SHP77 (cell line): ENCODE measurements at places on chromosomes 16 and 17.

DNA sequence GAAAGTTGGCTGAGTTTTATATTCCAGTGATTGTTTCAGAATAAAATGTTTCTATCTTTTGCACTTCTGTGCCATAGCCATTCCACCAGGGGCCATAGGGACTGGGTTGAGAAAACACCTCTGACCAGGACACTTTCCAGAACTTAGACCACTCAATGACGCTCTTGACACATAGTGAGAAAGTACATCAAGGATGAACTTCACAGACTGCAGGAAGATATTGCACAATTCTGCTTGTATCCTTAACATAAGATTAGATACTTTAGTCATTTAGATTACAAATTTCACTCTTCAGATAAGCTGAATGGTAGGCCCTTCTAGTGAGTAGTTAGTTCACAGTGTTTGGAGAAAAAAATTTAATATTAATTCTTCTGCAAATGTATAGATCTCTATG is 13.0 kb upstream of the MPHOSPH6 start:
- no peak for DNase-seq

- peak; percentile 8 for DNase-seq
These were observed 80.4 kb downstream of the EFCAB5 start for GRCh38 chr17:30021708-30022317.

GRCh38 chr17:1039511-1040215 is 42.7 kb downstream of the TIMM22 start:
- DNase-seq, result no peak

DNA sequence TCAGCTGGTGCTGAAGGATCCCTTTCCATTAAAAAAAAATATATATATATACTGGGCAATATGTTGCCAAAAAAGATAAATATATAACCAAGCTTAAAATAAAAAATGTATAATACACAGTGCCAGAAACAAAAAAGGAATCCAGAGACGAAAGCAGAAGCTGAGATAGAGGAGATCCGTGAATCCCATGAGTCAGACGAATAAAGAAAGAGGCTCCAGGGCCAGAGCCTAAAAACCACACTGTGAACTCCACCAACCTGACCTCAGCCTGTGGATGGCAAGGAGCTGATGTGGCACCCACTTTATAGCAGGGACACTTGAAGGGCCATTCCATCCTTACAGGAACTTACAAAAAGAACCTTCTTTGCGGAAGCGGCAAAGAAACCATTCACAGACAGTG is 34.8 kb downstream of the PITPNM3 start:
- no peak for DNase-seq

GRCh38 chr17:37605813-37606505 is 3.3 kb downstream of the SYNRG start:
- DNase-seq, result no peak

- no peak for DNase-seq
These were observed 841 bp downstream of the C16orf89 start for GRCh38 chr16:5064915-5065314.

DNA sequence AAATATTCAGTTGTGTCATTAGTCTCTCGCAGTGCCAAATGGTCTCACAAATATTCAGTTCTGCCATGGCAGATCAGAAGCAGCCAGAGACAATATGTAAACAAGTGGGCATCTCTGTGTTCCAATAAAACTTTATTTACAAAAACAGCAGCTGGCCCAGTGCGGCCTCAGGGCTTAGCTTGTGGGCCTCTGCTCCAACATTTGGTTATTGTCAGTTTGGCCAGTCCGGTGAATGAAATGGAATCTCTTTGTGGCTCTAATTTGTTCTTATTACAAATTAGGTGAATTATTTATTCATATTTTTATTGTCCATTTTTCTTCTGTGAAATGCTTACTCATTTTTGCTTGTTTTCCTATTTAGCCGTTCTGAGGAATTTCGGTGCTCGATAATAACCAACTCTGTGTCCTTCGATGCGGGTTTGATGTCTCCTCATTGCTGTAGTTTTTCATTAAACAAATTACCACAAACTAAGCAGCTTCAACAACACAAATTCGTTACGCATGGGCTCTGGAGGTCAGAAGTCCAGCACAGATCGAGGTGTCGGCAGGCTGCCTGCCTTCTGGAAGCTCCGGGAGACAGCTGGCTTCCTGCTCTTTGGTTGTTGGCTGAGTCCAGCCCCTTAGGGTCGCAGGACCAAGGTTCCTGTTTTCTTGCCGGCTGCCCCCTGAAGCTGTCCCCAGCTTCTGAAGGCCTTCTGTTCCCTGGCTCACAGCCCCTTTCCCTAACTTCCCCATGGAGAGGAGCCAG is 4.1 kb upstream of the SLC38A10 start:
- DNase-seq, result no peak

DNA sequence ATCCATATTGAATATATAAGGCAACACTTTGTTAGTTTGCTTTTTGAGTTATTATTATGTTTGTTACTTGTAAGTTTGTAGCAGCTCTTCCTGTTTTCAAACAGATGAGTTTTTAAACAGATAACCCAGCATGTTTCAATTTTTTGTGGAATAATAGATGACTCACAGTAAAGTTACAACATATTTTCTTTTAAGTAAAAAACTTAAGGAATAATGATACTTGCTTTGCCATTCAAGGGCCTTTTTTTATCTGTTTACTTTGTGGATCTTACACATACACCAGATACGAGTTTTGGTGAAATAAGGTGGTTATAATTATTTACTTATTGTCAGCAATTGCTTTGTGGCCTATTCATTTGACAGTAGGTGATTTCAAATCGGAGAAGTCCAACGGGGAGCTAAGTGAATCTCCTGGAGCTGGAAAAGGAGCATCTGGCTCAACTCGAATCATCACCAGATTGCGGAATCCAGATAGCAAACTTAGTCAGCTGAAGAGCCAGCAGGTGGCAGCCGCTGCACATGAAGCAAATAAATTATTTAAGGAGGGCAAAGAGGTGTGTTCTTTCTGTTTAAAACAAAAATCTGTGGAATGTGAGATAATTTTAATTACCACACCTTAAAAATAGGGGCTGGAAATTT is 66.3 kb downstream of the BPTF start:
- DNase-seq, result peak; percentile 30

DNA sequence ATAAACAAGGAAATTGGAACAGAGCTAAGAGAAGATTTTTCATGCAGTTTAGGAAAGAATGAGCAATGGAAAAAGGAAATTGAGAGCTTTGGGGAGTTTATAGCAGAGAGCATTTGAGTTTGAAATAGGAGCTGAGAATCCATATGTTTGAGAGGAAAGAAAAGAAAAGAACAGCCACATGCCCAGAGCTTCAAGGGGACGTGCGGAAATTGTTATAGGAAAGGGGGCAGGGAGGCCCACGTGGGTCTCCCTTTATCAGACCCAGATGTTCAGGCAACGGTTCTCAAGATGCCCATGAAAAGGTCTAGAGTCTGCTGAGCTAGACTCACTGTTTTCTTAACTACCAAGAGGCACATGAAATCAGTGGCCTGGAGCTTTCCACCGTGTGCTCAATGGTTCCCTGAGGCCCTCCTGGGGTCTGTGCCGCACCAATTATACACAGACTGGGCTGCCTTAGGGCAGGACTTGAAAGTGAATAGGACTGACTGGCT is 31.2 kb downstream of the CHD9 start:
- DNase-seq, result no peak

DNA sequence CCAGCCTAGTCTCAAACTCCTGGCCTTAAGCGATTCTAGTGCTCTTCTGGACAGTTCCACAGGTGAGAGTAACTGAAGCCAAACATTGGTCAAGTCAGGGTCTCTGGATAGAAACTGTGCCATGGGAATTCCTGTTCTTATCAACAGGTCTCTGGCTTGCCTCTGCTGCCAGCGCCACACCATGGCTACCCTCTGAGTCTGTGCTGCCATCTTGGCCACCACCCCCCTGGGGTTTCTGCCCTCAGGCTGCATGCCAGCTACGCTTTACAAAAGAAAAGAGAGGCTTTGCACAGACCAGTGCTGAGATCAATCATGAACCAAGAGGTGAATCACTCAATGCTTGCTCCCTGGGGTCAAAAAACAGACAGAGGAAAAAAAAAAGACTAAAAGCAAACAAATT is 24.4 kb upstream of the CREBBP start:
- no peak for DNase-seq

DNA sequence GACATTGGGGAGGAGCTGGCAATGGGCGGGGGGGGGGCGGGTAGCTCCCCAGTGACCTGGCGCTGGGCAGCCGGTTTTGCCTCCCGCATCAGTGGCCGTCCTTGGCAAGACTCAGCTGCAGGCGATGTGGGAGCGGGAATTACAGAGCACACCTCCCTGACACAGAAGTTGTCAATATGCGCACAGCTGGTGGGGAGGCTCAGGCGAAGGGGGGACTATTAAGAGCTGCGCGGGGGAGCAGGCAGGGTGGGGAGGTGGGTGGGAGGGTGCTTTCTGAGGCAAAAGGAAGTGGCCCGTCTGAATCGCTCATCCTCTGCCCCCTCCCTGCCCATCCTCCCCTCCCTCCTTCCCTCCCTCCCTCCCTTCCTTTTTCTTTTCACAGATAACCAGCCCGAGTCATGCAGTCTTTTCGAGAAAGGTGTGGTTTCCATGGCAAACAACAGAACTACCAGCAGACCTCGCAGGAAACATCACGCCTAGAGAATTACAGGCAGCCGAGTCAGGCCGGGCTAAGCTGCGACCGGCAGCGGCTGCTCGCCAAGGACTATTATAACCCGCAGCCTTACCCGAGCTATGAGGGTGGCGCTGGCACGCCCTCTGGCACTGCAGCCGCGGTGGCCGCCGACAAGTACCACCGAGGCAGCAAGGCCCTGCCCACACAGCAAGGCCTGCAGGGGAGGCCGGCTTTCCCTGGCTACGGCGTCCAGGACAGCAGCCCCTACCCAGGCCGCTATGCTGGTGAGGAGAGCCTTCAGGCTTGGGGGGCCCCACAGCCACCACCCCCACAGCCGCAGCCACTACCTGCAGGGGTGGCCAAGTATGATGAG is 44.0 kb downstream of the SREBF1 start:
- DNase-seq, result peak; percentile 30

- no peak for DNase-seq
These were observed 37.0 kb downstream of the CUEDC1 start for GRCh38 chr17:57918017-57918895.

GRCh38 chr16:59126486-59126885 is 392.4 kb upstream of the GOT2 start:
- no peak for DNase-seq

DNA sequence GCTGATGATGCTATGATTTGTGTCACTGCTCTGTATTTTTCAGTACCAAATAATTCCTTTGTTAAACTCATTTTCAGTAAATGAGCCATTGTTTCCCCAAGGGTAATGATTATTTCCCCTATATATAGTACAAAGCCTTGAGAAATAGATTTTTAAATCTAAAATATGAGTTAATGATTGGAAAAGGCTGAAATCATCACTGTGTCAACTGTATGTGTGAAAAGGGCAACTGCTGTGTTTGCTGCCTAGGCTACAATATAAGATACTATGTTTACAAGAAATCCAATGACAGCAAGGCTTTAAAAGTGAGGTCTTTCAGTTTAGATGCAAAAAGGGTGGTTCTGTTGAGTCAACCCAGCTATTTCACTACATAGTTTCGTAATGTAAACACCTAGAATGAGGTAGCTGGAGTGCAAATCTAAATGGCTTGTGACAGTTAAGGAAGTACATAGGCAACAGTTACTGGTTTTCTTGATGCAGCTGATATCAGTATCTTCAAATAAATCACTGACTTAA is 15.3 kb downstream of the NLK start:
- no peak for DNase-seq

- no peak for DNase-seq
These were observed 3.5 kb upstream of the TLCD3A start for GRCh38 chr17:728911-729310.

DNA sequence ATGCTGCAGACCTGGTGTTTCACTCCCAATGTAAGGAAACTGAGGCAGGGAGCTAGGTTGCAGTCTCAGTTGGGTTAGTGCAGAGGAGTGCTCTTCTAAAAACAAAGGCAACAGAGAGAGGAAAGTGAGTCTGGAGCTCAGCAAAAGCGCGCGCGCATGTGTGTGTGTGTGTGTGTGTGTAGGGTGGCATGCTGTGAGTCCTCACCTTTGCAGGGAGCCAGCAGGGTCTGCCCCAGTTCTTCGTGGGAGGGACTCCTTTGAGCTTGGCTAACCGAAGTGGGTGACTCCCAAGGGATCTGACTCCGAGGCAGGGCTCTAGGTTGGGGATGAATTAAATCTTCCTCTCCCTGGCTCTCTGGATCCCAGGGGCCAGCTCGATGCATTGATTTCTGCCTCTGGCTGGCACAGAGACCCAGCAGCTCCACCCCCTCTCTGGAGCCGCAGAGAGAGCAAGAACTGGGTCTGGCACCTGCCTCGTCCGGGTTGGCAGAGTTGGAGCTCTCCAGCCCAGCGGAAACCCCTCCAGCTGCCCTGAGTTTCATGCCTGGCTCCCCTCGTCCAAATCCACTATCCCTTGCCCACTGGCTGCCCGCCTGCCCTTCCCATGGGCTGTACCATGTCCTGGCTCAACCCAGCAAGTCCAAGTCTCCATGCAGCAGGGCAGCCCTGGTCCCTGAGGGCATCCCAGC is 1.3 kb upstream of the BTBD17 start:
- no peak for DNase-seq

GRCh38 chr17:32783602-32784001 is 93.3 kb downstream of the MYO1D start:
- DNase-seq, result peak; percentile 15

DNA sequence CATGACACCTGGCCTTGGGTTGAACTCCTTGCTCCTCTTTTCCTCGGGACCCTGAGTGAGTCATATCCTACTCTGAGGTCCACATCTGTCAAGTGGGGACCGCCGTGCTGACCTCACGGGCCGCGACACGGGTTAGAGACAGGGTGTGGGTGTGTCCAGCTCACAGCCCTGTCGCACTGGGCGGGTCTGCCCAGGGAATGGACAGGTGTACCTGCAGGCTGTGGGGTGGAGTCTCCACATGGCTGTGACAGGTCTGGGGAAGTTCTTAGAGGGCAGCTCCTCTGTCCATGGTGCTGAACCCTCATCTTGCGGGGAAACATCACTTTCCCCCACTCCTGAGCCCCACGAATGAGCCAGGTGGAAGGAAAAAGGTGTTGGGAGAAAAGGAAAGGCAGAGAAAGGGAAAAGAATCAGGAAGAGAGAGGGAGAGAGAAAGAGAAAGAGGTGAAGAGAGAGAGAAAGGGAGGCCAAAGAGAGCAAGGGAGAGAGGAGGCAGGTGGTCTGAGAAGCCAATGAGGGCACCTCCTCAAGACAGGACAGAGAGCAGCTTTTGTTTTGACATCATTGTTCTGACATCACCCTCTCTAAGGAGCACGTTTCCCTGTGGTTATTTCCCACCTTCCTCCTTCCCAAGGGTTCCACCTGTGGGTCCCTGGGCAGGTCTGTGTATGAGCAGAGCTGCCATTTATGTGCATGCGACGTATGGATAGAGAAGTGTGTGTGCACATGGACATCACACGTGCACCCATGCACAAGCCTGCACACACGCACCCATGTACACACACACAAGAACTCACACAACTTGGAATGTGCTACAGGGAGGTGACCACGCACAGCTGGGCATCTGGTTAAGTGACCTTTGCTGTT is 32.6 kb upstream of the CBFA2T3 start:
- DNase-seq, result no peak
